ENCODE measurements at places on chromosomes 3 and 15.

DNA sequence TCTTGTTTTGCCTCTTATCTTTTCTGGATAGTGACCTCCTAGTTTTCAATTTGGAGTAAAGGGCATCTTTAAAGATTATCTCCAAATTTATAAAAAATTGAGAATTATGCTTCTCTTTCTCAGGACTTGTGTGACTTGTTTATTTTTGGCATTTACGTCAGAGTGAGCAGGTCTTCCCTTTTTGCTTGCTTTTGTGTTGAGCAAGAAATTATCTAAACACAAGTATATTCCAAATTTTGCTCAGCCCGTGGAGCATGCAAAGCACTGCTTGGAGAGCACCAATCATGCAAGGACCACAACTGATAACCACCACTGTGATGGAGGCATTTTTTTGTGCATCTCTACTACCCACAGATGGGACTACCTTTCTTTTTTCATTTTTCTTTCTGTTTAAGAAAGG lies 7.1 kb downstream of the SLC25A26 start:
- DNase-seq: no peak

DNA sequence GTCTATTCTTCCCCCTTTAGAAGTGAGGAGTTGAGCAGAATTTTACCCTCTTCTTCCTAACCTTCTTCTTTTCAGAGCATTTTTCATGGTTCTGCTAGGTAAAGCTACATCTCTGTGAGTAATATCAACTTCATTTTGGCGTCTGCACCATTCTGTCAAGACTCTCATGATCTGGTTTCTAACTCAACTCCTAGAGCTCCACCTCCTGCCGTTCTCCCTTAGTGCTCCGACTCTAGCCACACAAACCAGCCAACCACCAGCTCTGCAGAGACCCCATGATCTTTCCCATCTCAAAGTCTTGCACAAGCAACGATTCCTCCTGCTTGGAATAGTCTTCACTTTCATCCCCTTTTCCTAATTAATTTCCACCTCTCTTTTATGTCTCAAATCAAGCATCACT lies 193.9 kb upstream of the TMC3 start:
- no peak for DNase-seq

GRCh38 chr3:126295407-126295939 lies 61.7 kb downstream of the KLF15 start:
- no peak for DNase-seq

GRCh38 chr3:197174927-197175326 lies 123.5 kb downstream of the DLG1 start:
- no peak for DNase-seq

DNA sequence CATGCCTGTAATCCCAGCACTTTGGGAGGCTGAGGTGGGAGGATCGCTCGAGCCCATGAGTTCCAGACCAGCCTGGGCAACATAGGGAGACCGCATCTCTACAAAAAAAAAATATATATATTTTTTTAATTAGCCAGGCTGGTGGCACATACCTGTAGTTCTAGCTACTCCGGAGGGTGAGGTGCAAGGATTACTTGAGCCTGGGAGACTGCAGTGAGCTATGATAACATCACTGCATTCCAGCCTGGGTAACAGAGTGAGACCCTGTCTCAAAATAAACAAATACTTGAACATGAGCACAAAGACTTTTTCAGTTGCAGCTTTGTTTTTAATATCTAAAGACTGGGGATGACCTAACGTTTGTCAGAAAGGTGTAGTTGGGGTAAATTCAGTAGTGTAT lies 31.3 kb upstream of the GATM start:
- no peak for DNase-seq

DNA sequence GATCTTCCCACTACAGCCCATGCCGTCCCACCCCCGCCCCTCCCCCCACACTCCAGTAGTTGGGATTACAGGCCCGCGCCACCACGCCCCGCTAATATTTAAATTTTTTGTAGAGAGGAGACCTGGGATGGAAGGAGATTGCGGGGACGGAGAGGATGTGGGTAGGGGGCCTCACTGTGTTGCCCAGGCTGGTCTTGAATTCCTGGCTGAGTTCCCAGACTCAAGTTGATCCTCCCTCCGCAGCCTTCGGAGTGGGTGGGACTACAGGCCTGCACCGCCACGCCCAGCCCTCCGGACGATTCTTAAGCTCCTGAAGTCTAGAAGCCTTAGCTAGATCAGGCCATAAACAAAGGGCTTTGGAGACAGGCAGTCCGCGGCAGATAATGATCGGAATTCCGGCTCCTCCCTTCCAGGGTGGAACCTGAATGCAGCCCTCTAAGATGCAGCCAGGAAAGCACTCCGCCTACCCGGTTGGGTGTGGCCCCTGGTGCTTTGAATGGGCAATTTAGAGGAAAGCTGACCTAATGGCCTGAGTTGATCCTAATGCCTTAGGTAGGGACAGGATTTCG lies at the start of gene DPPA2:
Gene DPPA2 (minus strand): TSS at position 356 of the 569 bp plus-strand sequence. CDS start 1,975 bp downstream, outside the sequence.
- no peak for DNase-seq

GRCh38 chr15:95839367-95839782 lies 491.1 kb upstream of the NR2F2 start:
- no peak for DNase-seq

GRCh38 chr15:96092186-96092585 lies 238.3 kb upstream of the NR2F2 start:
- no peak for DNase-seq

GRCh38 chr3:145698250-145698649 lies 462.7 kb downstream of the PLOD2 start:
- DNase-seq: no peak

DNA sequence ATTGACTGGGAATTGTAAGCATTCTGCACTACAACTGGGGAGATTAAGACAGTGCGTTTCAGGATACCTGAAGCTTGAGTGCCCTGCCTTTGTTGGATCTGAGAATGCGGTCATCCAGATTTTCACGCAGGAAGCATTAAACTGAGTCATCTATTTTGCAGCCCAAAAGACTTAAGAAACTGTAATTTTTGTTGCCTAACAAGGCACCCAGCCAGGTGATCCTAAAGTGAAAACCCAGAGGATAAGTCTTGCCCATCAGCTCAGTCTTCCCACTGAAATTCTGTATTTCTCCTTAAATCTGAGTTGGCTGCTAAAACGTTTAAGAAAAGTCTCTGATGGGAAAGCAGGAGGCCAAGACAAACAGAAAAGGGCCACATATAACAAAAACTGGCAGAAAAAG lies 242.5 kb upstream of the TMCO5A start:
- DNase-seq: no peak

DNA sequence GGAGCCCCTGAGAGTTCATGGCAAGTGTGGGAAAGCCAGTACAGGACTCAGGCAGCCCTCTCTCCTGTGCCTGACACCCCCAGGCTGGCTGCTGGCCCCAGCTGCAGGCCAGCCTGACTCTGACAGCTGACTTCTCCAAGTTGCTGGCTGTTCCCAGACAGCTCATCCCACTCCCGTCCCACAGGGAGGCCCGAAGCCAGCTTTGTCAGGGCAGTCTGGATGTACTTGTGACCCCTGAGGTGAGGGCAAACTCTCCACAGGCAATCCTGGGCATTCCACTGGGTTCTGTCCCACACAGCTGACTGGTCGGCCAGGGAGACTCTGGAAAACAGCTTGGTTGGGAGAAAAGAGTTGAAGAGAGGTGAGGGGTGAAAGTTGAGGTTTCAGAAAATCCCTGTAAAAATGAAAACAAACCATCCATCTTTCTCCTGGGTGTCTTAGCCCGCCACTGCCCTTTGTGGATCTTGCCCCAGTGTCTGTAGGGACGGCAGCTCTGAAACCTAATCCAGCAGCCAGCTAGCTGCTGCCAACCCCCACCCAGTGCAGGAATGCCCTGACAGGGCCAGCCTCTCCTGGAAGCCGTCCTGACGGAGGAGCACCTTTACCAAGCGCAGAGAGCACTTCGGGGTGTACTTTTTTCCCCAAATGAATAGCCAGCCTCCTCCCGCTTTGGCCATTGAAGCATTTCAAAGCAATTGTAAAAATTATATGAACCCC lies 87.9 kb downstream of the DNAJB8 start:
- DNase-seq: no peak

- DNase-seq: no peak
These were observed 38.5 kb downstream of the MYO5C start for GRCh38 chr15:52256930-52257733.

- no peak for DNase-seq
These were observed 17.1 kb downstream of the CTXND1 start for GRCh38 chr15:80234883-80235282.

GRCh38 chr3:112770032-112770626 lies 76.5 kb downstream of the CD200R1L start:
- no peak for DNase-seq

GRCh38 chr3:134607054-134608022 lies 43.5 kb downstream of the KY start:
- no peak for DNase-seq

GRCh38 chr3:99645277-99646106 lies 7.1 kb downstream of the COL8A1 start:
- DNase-seq: peak; percentile 13

- no peak for DNase-seq
These were observed 28.4 kb downstream of the TP63 start for GRCh38 chr3:189659571-189659970.

- DNase-seq: no peak
These were observed 5.5 kb upstream of the ITIH3 start for GRCh38 chr3:52788890-52789745.

GRCh38 chr15:70053716-70054229 lies 43.9 kb downstream of the TLE3 start:
- no peak for DNase-seq

GRCh38 chr15:91021516-91022074 lies 799 bp downstream of the VPS33B start:
- no peak for DNase-seq

DNA sequence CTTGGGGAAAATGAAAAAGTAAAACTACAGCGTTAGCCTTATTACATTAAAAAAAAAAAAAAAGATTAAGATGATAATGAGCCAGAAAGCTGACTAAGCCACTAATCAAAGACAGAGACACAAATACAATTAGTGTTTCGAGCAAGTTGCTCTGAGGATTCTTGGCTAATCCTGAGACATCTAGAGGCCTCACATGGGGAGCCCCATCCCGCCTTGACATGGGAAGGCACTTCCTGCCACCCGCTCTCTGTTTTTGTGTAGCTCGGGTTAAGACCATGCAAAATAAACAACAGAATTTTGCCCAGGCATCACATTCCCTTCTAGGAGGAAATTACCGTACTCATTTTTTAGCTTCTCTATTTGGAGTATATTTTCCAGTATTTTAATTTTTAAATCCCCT lies 15.3 kb downstream of the HESX1 start:
- DNase-seq: no peak

DNA sequence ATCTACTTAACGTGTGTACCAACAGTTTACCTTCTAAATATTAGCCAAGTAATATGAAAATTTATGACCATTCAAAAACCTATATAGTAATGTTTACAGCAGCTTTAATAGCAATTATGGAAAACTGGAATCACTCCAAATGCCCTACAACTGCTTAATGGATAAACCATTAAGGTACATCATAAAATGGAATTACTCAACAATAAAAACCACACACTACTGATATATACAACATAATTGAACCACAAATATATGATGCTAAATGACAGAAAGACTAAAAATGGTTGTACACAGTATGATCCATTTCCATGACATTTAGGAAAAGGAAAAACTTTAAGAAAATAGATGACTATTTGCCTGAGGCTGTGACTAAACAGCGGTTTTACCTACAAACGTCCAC lies 467.1 kb upstream of the EPHA6 start:
- no peak for DNase-seq

GRCh38 chr3:79598594-79598993 lies 169.2 kb downstream of the ROBO1 start:
- no peak for DNase-seq

- no peak for DNase-seq
These were observed 508.7 kb downstream of the AGBL1 start for GRCh38 chr15:86588413-86588812.

GRCh38 chr3:127374086-127375010 lies 86.5 kb upstream of the PRR20G start:
- DNase-seq: no peak

- DNase-seq: no peak
These were observed 13.3 kb upstream of the MINAR1 start for GRCh38 chr15:79418693-79419279.

DNA sequence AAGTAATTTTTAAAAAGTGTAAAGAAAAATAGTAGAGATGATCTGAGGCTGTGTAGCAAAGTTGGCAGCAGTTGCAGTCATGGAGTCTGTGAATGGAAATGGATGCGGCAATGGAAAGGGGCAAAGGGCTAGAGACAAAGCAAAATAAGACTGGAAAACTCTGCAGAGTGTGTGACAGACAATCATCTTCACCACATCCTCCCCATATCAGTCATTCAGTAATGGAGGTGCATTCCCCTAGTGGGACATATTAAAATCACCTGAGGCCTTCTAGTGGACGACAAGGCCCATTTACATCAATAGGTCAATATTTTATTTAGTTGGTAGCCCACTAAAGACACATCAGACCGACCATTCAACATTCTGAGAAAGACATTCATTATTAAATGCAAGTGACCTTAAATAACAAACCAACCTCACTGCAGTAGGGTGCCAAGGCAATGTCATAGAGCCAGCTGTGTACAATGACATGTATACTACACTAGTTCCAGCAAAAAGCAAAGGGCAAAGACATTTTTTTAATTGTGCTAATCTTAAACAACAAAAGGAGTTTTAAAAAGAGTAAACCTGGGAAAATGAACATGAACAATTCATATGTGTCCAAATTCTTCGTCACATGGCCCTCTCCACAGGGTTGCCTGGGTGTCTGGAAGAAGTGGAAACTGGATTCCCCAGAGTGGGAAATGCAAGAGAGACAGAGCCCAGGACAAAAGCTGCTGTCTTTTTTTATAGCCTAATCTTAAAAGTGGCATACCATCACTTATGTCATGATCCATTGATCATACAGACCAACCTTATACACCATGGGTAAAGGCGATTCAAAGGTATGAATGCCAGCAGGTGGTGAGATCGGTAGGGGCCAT lies 15.6 kb upstream of the RAP2B start:
- no peak for DNase-seq

DNA sequence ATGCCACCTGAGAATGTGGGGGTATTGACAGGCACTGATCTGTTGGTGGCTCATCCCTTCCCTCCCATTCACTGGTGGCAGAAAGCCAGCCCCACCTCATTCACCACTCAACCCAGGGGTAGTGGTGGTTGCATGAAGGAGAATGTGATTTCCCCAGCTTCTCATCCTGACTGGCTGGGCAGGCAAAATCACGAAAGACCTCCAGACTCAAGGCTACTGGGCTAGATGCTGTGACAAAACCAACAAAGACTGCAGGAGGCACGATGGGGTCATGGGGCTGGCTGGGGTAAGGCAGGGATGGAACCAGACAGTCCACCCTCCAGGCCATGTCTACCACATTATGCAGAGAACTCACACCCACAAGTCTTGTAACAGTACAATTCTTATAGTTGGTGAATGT lies 33.9 kb downstream of the FSTL1 start:
- DNase-seq: no peak

DNA sequence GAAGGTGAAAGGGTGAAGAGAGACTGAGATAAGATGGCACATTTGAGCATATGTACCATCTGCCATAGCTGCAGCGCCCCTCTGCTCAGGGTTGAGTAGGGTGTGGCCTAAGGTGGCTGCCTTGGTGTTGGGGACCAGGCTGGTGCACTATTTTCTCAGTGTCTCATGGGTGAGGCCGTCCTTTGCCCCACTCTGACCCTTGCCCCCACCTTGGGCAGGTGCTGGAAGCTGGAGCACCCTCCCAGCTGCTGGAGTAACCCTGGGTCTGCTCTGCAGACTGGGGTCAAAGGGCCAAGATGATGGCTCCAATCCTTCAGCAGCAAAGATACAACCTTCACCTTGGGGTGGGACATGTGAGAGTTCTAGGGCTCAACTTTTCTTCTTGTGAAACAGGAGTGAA lies 69.2 kb downstream of the DAPK2 start:
- no peak for DNase-seq
